Activated CD8-positive, alpha-beta memory T cell treated with anti-CD3 and anti-CD28 coated beads for 1 hour (primary cell): ENCODE measurements at places on chromosomes 12 and 14.
A peak's percentile ranks its signal among the peaks of the same experiment; 100 is the strongest.

DNA sequence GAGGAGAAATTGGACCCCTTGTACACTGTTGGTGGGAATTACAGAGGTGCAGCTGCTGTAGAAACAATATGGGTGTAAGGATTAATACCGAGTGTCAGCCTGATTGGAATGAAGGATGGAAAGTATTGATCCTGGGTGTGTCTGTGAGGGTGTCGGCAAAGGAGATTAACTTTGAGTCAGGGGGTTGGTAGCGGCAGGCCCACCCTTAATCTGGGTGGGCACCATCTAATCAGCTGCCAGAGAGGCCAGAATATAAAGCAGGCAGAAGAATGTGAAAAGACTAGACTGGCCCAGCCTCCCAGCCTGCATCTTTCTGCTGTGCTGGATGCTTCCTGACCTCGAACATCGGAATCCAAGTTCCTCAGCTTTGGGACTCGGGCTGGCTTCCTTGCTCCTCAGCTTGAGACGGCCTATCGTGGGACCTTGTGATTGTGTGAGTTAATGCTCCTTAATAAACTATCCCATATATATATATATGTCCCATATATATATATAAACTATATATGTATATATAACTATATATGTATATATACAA is 38.4 kb upstream of the PPP2R5C start:
- DNase-seq, result no peak

DNA sequence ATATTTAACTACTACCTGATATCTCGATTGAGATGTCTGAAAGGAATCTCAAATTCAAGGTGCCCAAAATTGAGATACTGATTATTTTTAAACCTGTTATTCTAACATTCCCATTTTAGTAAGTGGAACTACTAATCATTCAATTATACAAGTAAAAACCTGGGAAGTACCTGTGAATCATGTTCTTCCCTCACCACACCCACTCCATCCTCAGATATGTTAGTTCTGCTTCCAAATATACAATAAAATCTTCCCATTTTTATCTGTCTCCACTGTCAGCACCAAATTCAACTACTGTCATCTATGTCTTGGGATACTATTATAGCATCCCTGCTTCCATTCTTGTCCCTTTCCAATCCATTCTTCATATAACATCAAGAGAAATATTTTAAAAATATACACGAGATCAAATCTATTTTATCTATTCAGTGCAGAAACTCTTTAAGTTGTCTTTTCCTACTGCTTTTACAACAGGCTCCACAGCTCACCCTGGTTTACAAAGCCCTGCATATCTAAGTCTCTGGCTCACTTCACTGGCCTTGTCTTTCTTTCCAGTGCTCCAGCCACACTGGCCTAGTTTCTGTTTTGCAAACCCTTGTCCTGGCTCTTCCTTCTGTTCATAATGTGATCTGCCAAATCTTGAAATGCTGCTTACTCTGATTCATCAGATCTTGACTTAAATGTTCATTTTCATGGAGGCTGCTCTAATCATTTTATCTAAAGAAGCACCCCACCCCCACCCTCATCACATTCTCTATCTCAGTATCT is 122.3 kb downstream of the PTPRR start:
- no peak for DNase-seq

- peak; percentile 29 for DNase-seq
Measured at GRCh38 chr14:65412856-65413738, 567 bp downstream of the FUT8 start.

- DNase-seq, result no peak
Measured at GRCh38 chr12:65953631-65954030, 129.3 kb downstream of the HMGA2 start.

DNA sequence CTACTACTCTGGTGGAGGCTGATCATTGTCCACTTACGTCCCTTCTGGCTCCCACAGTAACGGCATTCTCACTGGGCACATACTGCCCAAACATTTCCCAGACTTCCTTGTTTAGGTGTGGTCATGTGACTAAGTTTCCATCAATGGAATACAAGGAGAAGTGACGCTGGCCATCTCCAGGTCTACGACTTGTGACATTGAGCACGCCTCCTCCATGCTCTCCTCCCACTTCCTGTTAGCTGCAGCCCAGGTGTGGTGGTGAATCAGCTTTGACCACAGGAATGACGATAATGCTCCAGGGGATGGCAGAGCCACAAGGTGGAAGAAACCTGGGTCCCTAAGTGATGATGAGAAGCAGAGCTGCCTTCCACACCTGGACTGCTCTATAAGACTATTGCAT is 6.0 kb upstream of the SLC24A4 start:
- no peak for DNase-seq

DNA sequence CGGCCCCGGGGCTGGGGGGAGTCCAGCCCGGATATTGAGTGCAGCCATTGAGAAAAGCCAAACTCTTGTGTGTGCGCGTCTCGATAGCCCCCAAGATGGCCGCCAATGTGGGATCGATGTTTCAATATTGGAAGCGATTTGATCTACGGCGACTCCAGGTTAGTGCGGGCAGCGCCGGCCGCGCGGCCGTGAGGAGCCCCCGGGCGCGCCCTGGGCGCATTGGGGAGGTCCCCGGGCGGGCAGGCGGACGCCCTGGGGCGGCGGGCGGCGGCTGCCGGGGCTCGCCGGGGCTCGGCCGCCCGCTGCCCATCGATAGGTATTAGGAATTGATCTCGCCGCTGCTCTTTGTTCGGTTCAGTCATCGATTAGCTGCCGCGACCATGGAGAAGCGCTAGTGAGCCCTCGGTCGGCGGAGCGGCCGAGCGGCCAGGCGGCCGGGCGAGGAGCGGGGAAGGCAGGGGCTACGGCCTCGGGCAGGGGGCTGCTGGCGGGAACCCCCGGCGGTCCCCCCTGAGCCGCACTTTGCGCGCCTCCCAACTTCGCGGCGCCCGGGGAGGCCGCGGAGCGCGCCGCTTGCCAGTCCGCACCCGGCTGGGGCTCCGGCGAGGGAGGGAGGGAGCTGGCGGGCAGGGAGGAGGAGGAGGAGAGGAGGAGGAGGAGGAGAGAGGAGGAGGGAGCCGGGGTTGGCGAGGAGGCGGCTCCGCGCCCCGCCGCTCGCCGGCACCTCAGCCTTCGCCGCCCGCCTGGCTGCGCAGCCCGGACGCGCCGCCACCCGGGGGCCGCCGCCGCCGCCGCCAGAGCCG is 113.9 kb upstream of the MYL2 start:
- DNase-seq, result no peak

DNA sequence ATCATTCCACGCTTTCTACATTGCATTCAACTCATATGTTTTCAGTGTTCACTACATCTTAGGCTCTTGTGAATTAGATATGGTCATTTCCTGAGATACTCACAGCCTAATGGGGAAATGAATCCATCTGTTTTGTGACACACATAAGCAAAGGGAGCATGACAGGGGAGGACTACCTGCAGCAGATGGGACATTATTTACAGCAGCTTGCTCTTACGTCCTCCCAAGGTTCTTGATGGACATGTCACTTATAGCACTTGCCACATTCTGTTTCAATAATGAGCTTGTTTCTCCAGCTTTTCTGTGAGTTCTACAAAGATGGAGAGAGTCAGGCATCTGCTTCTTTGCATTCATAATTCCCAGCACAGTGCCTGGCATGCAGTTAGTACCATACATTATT is 1509.6 kb upstream of the TMEM132C start:
- DNase-seq, result no peak

DNA sequence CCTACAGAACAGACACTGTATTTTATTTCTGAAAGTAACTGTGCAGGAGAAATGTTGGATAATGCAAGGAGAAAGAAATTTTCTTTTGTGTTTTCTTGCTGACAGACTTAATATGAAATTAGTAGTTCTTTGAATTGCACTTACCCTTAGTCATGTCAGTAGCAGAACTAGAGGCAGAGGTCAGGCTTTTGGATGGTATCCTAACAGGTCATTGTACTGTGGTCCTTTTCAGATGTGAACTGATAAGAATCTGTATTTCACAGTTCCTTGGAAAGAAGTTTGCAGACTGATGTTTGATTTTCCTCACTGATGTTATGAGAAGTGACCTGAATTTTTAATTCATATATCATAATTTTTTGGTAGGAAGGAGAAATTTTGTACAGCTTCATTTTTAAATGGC is 46.0 kb downstream of the VRK1 start:
- DNase-seq, result no peak

DNA sequence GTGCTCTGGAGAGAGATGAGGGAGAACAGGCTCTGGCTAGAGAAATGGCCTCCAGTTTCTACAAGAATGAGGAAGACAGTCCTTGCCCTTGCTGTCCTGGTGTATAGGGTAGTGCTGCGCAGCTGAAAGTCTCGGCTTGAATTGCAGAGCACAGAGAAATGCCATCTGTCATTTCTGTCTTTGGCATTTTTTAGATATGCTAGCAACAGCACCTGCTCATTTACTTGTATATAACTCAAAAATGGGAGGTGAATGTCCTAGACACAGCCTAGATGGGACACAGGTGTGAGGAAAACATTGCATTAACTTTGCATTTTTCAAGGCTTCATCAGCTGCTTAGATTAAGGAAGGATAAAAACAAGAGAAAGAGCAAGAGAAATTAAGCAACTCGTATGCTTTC is 35.8 kb downstream of the GPR19 start:
- no peak for DNase-seq

GRCh38 chr14:90676356-90676755 is 139.9 kb downstream of the TTC7B start:
- no peak for DNase-seq

GRCh38 chr12:121139286-121139685 is 6.6 kb downstream of the P2RX7 start:
- no peak for DNase-seq

DNA sequence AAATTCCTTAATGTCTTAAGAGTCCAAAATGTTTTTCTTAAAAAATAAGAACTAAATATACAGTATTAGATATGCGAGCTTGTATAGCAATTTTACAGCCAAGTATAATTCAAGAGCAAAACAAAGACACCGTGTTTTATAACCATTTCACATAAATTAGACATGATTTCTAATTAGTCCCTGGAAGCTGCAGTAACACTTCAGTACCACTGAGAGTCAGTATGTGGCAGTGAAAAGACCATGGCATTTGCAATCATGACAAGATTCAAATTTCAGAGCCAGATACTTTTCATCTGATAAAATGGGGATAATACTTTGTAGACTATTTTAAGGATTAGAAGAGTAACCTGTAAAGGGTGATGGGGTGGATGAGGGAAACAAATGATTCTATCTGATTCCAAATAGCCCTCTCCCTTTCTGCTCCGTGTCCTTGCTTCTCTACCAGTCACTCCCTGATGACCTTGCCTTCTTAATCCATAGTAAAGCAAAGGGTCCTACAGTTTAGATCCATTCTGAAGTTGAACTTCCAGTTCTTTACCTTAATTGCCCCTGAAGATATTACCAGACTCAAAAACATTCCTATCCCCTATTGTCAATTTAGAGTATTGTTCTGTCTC is 145.4 kb upstream of the ABCD2 start:
- DNase-seq, result no peak

DNA sequence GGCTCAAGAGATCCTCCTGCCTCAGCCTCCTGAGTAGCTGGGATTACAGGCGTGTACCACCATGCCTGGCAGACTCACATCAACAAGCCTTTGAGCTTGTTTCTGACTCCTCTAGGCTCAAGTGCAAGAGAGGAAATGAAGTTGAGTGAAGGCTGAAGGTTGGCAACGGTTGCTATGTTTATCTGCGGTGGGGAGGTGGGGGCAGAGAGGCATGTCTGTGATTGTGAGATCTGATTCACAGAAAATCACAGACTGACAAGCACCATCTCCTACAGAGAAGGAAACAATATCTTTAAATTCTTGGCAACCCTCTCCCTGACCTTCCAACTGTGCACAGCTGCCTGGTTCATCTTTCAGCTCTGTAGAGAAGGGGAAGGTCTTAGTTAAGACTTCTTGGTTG is 22.1 kb upstream of the NINJ2 start:
- peak; percentile 66 for DNase-seq

GRCh38 chr14:58777541-58777979 is 139.8 kb downstream of the DACT1 start:
- DNase-seq, result no peak

GRCh38 chr14:20823859-20824258 is 21.2 kb upstream of the RNASE1 start:
- DNase-seq, result no peak

- DNase-seq, result no peak
Measured at GRCh38 chr12:92028441-92028709, 117.3 kb downstream of the BTG1 start.

GRCh38 chr12:106197906-106198623 is 49.8 kb downstream of the CKAP4 start:
- no peak for DNase-seq

DNA sequence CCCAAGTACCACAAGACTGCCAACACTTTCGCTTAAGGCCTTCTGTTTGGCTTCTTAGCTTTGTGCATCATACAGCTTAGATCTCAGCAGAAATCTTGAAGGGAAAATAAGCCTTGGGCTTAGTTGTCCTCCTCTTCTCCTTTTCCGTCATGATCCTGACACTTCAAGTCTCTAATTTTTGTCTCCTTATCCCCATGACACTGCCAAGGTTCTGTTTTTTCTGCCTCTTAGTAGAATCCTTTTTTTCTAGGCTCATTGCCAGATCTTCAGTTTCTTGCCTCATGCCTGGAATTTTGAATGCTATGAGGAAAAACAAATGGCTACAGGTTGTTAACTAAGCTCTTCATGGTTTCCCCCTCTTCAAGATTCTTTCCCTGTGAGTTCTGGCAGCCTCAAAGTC is 450.4 kb downstream of the LRFN5 start:
- DNase-seq, result no peak

GRCh38 chr12:11264501-11264900 is 5.0 kb downstream of the PRB3 start:
- DNase-seq, result no peak

DNA sequence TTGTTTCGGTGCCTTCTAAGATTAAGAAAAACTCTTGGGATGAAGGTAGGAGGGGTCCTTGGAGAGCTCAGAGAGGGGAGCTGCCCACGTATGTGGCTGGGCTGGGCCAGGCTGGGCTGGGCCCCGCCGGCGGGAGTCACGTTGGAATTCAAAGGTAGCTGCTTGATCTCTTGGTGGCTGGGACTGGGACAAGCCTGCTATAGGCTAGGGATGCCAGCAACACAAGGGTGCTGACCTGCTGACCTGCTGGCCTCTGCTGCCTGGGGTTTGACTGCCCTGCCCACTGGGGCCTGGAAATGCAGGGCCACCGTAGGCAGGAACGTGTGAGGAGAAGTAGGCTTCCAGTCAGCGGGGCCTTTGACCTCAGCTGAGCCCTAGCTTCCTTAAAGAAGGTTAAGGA is 52.8 kb upstream of the GTF2A1 start:
- no peak for DNase-seq

DNA sequence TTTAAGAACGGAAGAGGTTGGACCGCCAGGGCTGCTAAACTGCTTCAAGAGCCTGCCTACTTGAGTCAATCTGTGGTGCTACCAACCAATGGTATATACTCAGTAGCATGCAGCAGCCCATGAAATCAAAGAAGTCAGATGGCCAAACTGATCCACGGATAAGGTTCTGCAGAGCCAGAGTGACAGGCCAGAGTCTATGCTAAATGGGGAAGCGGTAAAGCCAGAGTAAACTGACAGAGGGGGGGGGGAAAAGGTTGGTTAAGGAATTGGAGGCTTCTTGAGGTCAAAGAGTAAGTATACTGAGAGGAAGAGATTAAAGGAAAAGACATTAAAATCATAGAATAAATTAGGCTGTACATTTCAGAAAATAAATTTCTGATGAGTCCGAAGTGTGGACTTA is 15.4 kb upstream of the SLC6A13 start:
- DNase-seq, result no peak
